CD4-positive, alpha-beta T cell treated with Interferon gamma for 1 hour (primary cell): ENCODE measurements at places on chromosomes 12 and 14.

DNA sequence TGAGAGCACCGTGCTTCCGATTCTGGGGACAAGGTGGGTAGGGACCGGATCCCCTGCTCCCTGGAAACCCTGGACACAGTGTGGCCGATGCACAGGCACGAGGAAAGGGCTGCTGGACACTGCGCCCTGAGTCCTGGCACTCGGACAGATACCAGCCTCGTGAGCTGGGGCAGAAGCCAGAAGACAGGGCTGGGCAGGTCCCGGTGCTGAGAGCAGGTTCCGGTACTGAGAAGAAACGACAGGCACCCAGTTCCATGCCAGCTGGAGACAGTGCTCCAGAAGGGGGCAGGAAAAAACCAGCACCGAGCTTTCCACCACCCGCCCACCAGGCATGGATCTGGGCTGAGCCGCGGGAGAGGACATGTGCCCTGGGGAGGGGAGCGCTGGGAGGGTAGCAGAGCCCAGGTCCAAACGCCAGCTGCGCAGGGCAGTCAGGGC is 6.5 kb downstream of the XRCC3 start:
- no peak for DNase-seq

- DNase-seq = no peak
Observed at GRCh38 chr14:91866061-91866460, 1.3 kb downstream of the TC2N start.

DNA sequence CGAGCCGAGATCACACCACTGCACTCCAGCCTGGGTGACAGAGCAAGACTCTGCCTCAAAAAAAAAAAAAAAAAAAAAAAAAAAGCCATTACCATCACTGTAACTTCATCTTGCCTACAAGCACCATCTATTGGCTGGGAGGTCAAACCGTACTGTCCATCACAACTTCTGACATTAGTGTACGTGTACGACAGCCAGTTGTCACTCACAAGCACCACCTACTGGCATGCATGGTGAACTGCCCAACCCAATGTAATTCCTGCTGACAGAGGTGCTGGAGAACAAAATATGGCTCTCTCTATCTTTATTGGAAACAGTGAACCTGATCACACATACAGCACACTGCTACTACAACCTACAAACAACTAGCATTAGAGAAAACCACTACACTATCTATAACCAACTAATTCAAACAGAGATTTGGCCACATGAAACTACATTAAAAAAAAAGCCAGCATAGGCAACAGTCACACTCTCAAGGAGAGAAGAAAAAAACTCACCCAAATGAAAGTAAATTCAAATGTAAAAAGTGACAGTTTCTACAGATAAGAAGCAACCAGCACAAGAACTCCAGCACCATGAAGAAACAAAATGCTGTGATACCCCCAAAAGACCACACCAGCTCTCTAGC is 82.3 kb downstream of the PUS7L start:
- no peak for DNase-seq

DNA sequence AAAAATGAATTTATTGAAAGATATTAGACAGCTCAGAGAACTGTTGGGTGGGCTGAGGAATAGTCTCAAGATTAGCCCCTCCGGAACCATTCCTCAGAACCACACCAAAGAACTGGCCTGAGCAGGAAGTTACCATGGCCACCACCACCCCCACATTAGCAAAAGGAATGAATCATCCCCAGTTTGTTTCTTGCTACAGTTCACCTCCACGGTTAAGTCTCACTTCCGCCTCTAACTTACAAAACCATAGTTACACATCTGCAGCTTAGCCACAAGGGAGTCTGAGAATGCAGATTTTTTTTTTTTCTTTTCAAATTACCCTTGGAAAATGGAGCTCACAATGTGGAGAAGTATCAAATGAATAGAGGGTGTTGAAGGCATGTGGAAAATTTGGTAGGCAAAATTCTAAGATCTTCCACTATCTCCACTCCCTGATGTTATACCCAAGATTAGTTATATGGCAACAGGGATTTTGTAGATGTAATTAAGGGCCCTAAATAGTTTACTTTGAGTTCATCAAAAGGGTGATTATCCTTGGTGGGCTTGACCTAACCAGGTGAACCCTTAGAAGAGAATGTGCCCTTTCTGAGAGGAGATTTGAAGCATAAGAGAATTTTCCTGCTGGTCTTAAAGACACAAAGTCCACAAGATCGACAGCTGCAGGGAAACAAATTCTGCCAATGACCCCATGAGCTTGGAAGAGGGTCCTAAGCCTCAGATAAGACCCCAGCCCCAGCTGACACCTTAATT is 129.8 kb upstream of the KRR1 start:
- peak; percentile 5 for DNase-seq

DNA sequence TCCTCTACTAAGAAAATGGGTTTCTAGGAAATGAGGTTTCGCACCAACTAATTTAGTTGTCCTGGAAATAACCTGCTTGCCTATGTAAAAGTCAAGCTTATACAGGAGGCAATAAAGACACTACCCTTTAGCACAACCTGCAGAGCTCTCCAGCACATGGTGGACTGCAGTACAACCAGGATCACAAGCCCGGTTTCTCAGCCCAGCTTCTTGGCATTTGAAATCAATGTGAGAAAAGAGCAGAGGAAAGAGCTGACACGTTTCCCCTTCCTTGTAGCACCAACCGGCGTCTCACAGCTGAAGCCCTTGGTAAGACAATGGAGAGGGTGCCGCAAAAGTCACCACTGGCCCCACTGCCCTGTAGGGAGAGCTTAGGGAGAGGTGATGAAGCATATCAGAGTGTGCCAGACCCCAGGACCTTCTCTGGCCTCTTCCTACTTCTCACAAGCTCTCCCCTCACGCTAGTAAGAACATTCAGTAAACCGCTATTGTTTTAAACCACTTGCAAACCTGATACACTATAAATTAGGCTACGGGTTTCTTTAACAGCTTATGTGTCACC is 8.6 kb downstream of the SPTLC2 start:
- no peak for DNase-seq

GRCh38 chr12:49357103-49357678 is 10.1 kb upstream of the SPATS2 start:
- no peak for DNase-seq

- DNase-seq = no peak
Observed at GRCh38 chr12:22034709-22035506, 11.1 kb upstream of the CMAS start.

GRCh38 chr14:32514236-32514635 is 185.1 kb downstream of the AKAP6 start:
- no peak for DNase-seq

DNA sequence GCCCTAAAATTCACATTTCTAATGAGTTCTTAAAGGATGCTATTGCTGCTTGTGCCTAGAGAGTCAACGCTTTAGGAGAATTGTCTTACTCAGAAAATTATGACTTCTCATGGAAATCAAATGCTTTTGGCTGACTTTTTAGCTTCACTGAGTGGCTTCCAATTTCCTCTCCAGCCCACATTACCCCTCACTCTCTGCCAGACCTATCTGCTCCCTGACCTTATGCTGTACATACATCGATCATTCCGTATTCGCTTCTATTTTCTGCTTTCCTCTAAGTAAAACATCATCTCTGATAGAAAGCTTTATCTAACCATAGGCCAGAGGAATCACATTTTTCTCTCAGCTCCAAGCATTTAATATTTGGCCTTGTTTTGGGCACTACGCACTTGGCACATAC is 12.5 kb upstream of the SMCO3 start:
- no peak for DNase-seq

DNA sequence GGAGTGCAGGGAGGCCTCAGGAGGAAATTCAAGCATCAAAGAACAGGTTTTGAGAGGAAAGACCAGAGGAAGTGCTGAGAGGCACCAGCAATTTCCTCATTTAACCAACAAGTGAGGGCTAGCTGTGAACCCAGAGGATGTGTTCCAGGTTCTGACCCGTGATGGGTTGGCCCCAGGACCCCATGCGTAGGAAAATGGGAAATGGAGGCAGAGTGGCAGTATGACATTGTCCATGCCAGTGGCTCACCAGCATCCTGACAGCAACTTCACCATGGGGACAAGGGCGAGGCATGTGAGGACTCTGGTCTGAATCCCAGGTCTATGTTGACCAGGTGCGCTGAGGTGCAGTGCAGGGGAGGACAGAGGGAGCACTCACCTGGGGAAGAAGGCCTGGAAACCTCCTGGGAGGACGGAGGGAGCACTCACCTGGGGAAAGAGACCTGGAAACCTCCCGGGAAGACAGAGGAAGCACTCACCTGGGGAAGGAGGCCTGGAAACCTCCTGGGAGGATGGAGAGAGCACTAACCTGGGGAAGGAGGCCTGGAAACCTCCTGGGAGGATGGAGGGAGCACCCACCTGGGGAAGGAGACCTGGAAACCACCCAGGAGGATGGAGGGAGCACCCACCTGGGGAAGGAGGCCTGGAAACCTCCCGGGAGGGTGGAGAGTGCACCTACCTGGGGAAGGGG is 6.7 kb upstream of the CACNA2D4 start:
- no peak for DNase-seq

DNA sequence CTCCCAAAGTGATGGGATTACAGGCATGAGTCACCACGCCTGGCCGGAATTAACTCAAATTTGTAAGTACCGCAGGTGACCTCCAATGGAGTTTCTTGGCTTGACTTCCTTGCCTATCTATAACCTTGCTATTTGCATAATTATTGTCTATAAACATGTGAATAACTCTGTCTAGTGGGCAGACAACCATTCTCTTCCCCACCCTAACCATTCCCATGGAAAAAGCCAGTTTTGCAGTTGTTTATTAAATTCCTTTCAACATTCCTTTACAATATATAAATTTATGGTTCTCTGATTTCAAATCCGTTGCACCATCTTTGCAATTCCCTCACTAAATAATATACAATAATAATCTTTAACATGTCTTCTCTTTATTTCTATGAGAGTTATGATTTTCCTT is 61.0 kb upstream of the ZDHHC17 start:
- DNase-seq = no peak

DNA sequence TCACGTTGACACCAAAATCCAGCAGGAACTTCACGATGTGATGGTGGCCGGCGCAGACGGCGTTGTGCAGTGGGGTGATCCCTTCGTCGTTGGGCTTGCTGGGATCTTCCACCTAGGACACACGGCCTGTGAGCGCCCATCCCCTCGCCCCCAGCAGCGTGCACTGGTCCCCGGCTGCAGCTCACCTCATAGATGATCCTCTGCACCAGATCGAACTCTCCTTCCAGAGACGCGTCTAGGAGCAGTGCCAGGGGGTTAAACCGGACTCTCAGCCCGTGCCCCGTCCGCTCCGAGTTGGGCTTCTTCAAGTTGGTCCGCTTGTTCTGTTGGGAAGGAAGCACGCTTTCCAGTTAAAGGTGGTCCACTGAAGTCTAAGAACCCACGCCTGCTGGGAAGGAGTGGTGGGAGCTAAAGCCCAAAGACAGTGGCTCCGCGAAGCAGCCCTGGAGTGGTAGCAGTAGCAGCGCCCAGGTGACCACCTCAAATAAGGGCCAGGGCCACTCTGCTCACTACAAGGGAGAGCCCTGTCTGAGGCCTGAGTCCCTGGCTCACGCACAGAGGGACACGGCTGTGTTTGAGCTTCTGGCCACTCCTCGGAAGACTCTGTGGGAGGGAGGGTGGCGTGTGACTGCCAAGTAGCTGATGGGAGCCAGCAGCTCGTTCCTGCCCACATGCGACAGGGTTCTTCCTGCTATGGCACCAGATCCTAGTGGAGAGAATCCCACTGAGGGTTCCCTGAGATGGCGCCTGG is 23.3 kb downstream of the ZFYVE21 start:
- DNase-seq = no peak

GRCh38 chr14:81454572-81455218 is 54.6 kb upstream of the STON2 start:
- no peak for DNase-seq

DNA sequence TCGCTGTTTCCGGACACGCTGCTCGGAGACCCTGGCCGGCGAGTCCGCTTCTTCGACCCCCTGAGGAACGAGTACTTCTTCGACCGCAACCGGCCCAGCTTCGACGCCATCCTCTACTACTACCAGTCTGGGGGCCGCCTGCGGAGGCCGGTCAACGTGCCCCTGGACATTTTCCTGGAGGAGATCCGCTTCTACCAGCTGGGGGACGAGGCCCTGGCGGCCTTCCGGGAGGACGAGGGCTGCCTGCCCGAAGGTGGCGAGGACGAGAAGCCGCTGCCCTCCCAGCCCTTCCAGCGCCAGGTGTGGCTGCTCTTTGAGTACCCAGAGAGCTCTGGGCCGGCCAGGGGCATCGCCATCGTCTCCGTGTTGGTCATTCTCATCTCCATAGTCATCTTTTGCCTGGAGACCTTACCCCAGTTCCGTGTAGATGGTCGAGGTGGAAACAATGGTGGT is 90.0 kb downstream of the GALNT8 start:
- DNase-seq = no peak

DNA sequence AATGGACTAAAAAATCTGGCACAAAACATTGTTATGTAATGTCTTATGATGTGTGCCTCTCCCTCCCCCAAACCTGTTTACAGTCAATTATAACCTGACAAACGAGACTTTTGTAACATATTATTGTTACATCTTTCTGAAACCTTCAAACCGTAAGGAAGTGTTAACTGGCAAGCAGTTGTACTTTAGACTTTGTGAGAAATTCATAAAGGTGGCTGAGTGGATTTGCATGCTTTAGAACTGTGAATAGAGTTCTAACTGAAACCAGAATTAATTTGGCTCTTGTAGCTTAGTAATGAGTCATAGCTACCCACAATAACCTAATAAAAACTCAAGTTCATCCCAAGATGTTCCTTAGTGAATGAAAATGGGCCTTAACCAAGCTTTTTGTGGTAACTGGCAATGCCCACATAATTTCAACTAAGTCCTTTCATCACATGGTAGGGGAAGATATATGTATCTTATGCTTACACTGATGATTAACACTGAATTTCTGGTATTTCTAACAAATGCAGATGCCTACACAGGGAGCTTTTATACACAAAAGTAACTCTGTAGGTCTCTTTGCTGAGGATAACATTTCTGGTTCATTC is 29.7 kb downstream of the RAD9B start:
- no peak for DNase-seq

DNA sequence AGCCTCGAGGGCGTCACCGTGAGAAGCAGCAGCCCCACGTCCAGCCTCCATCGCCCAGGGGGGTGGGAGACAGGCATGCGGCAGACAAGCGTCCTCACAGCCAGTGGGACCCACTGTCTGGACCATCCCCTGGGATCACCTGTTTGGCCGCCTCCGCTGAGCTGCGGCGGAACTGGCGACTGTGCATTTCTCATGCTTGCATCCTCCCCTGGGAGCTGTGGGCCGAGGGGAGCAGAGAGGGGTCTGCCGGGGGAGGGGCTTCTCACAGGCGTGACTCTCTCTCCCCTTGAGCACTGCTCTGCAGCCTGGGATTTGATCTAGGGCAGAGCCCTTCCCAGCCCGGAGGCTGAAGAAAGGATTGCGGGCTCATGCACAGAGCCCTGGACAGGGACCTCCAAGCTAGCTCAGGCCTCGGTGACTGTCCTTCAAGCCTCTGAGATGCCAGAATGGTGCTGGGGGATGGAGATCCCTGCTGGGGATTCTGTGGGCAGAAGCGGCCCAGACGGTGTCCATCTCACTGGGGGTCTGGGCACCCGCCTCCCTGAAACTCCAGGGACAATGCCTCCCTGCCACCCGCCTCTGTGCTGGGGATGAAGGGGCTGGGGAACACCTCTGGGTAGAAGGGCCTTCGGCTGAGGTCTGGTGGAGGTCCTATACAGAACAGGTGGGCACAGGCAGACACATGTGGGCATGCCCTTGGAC is 61.1 kb downstream of the PRIMA1 start:
- no peak for DNase-seq

GRCh38 chr12:93468008-93468371 is 676 bp downstream of the MRPL42 start:
- no peak for DNase-seq
